ENCODE measurements at places on chromosomes 6 and 20.

DNA sequence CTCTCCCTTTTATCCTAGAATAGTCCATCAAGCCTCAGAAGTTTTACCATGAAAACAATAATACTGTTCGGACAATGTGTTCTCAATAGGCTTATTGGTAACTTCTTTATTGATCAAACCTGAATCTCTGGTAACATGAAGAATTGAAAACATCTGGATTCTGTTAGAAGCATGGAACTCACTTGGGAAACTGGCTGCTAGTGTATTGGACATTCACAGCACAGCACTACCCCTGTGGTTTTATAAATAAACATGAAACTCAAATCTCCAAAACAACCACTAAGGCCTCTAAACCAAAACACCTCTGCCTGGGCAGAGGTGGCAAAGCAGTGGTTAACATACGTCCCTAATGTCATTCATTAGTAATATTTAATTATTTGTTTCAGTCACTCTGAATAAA, 157.6 kb upstream of the KCNQ5 start:
- no peak for DNase-seq

GRCh38 chr6:39007575-39007974, 41.0 kb upstream of the GLP1R start:
- no peak for DNase-seq

DNA sequence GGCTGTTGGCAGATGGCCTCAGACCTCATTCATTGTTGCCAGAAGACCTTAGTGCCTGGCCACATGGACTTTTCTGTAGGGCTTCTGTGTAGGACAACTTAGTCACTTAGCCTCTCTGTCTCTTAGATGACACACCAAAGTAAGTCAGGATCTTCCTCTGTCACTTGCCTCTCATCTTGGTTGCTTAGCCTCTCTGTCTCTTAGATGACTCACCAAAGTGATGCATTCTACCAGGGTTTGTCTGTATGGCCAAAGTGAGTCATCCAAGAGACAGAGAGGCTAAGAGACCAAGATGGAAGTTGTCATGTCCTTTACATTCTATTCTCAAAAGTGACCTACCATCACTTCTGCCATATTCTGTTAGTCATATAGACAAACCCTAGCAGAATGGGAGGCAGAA, 255.9 kb upstream of the DEFB112 start:
- DNase-seq, result no peak

- no peak for DNase-seq
Observed at GRCh38 chr6:133549371-133549801, 308.2 kb downstream of the EYA4 start.

- DNase-seq, result no peak
Observed at GRCh38 chr6:43033496-43034189, 12.2 kb downstream of the RRP36 start.

DNA sequence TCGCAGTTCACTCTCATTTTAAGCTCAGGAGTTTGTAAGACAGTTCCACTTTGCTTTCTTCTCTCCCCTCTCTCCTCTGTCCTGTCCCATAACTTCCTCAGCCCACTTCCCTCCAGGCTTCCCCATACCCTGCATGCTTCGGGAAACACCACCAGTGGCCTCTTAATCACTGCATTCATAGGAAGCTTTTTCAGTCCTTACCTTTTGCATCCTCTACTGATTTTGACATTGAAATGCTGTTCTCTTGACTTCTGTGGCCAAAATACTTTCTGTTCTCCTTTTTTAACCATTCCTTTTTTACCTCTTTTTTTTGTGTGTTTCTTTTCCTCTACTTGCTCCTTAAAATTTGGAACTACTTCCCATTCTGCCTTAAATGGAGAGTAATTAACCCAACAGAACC, 69.7 kb downstream of the HIVEP1 start:
- DNase-seq, result no peak

- DNase-seq, result no peak
Observed at GRCh38 chr20:38199501-38200390, 34.7 kb upstream of the TGM2 start.

- DNase-seq, result no peak
Observed at GRCh38 chr6:167761794-167762258, 64.9 kb upstream of the AFDN start.
